Peyer's patch (tissue), 4 donors: ENCODE measurements at places on chromosomes 2 and 18. TPM values are rescaled to one million over a fixed set of nuclear protein-coding genes. Genes with fewer than 3 reads are reported as not detected.

DNA sequence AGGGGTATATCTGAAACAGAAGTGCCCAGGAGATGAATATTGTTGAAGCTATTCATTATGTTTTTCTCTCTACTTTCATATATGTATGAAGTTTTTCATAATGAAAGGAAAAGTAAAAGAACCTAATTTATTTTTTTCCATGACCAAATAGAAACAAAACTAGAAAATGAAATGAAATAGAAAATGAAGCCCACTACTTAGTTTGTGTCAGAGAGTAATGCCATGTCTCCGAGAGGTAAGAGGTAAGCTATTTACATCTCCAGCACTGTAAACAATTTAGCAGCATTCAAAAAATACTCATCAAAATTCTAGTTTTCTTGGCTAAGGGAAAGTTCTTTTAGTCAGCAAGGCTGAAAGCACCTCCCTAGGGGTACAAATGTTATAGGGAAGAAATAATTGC lies 238.6 kb downstream of the PTH2R start:
- no peak overlapping the region for H3K4me3 ChIP-seq
- no peak for DNase-seq
- no peaks in the 10 kb centered on the region for H3K36me3 ChIP-seq
- H3K27ac ChIP-seq, result no peak overlapping the region

- no peak for DNase-seq
- no peaks in the 10 kb centered on the region for H3K27me3 ChIP-seq
- H3K4me1 ChIP-seq, result no peaks in the 10 kb centered on the region
- no peak overlapping the region for H3K4me3 ChIP-seq
- H3K36me3 ChIP-seq, result no peaks in the 10 kb centered on the region
- H3K27ac ChIP-seq, result no peak overlapping the region
Observed at GRCh38 chr18:72324677-72325076, 219.5 kb downstream of the CBLN2 start.

DNA sequence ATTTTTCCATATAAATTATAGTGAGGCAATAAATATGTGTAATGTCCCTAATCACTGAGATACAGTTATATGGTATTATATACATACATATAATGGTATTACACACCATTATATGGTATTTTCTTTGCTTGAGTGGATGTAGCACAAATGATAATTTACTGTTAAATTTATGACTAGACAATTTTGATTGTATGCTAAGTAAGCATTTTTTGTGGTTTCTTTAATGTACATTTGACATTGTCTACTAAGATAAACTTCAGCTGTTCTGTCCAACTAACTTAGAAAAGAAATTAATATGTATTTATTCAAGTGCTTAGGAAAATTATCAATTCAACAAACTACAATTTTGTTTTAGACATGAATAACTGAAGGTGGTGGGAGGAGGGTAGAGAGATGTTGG lies 122.6 kb downstream of the SCN3A start:
- no peaks in the 10 kb centered on the region for H3K36me3 ChIP-seq
- no peak overlapping the region for H3K27ac ChIP-seq
- no peak for DNase-seq
- no peak overlapping the region for H3K4me3 ChIP-seq

OSR1 gene
- total RNA-seq, result 14.9 TPM

DLX1 gene
- not detected for total RNA-seq

ENOSF1 gene
- total RNA-seq, result 77.6 TPM

DIPK1C gene
- total RNA-seq, result not detected

- no peak overlapping the region for H3K4me3 ChIP-seq
- no peak overlapping the region for H3K27ac ChIP-seq
- no peak for DNase-seq
- no peaks in the 10 kb centered on the region for H3K36me3 ChIP-seq
- no peaks in the 10 kb centered on the region for H3K27me3 ChIP-seq
Observed at GRCh38 chr2:214310319-214310718, 100.5 kb upstream of the VWC2L start.

CYP27A1 gene
- 198 TPM for total RNA-seq

- H3K4me3 ChIP-seq, result no peak overlapping the region
- H3K36me3 ChIP-seq, result no peaks in the 10 kb centered on the region
- no peaks in the 10 kb centered on the region for H3K27me3 ChIP-seq
Observed at GRCh38 chr18:58254873-58255511, 211.0 kb downstream of the NEDD4L start.

DNA sequence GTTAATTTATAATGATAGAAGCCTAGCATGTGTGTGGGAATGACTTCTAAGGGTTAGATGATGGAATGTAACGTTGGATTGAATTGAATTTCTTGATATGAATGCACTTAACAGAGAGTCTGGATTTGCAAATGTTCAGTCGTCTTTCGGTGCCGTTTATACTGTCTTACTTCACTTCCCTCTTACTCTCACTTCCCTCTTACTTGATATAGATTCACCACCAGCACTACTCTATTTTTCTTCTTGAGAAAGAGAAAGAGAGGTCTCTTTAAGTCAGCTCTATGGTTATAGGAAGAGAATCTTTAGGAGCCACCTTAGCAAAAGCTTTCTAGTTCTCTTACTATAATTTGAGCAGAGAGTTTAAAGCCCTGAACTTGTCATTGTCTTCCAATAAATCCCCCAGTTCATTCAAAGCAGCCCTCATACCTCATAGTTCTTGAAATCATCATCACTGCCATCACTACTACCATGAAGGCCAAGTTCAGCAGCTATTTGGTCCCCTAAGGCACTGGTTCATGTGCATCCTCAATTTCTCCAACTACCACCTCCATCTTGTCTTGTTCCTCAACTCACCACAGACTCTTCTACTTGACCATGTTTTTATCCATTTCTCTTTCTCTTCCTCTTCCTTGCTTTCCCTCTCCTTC lies 501.7 kb upstream of the TCF4 start:
- H3K27ac ChIP-seq, result no peak overlapping the region
- H3K4me3 ChIP-seq, result no peak overlapping the region
- H3K36me3 ChIP-seq, result no peaks in the 10 kb centered on the region
- H3K27me3 ChIP-seq, result no peaks in the 10 kb centered on the region

DNA sequence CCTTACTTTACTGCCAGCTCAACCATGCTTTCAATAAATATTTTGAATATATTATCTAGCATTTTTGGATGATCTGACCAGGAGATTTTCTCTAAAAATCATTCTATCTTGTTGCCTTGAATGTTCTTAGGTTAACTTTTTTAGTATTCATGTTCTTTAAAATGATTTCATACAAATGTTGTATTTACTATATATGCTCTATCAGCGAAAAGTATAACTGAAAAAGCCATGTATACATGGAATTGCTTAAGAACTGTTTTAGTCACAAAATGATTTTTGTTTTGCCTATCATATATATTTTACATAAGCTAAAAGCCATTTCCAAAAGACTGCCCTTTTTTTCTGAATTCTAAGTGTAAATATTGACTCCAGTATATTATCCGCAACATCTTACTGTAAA lies 213.9 kb downstream of the WDPCP start:
- no peaks in the 10 kb centered on the region for H3K4me1 ChIP-seq
- DNase-seq, result no peak
- H3K36me3 ChIP-seq, result no peaks in the 10 kb centered on the region
- H3K4me3 ChIP-seq, result no peak overlapping the region
- no peak overlapping the region for H3K27ac ChIP-seq

DNA sequence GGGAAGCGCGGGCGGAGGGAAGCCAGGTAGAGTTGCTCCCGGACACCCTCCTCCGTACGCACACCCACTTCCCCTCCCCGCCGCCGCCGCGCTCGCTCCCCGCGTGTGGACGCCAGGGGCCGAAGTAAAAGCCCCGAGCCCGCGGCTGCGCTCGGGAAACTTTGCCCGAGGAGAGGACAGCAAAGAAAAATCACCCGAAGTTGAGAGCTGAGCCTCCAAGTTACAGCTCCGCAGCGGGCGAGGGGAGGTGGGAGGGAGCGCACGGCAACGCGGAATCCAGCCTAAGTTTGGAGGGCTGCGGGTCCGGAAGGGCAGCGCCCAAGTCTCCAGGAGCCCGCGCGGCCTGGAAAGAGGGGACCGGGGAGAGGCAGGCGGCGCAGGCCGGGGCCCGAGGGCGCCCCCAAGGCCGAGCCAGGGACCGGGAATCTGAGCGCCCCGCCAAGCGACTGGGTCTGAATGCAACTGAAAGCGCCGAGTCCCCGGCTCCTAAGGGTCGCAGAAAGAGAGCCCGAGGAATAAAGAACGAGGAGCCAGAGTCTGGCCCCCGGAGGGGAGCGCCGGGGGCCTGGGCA lies 706 bp upstream of the BCL11A start:
- H3K27ac ChIP-seq, result peak overlapping the region; percentile 92
- H3K4me3 ChIP-seq, result peak overlapping the region; percentile 66
- H3K4me1 ChIP-seq, result no peaks in the 10 kb centered on the region

- no peak overlapping the region for H3K27ac ChIP-seq
- H3K36me3 ChIP-seq, result no peaks in the 10 kb centered on the region
Observed at GRCh38 chr2:216206821-216207220, 97.7 kb downstream of the XRCC5 start.

- H3K4me3 ChIP-seq, result no peak overlapping the region
- no peaks in the 10 kb centered on the region for H3K27me3 ChIP-seq
- no peak overlapping the region for H3K27ac ChIP-seq
- DNase-seq, result no peak
- H3K36me3 ChIP-seq, result no peaks in the 10 kb centered on the region
- no peaks in the 10 kb centered on the region for H3K4me1 ChIP-seq
Observed at GRCh38 chr18:52537261-52537660, 197.3 kb downstream of the DCC start.

DNA sequence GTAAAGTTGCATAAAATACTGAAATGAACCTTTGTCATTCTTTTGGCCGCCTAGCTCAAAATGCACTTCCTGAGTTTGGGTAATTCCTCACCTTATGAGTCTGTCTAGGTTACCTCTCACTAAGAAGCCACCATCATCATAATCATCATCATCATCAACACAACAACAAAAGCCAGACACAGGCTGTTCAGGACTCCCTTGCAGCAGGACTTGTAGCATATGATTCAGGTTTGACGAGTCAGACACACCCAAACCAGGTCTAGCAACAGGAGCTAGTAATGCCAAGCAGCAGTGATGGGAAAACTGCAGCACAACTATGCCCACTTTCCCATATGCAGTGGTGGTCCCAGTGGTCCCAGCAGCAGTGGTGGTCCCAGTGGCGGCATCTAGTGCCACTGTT lies 2.8 kb upstream of the SGO2 start:
- H3K4me3 ChIP-seq, result no peak overlapping the region
- no peak overlapping the region for H3K27ac ChIP-seq
- H3K36me3 ChIP-seq, result no peaks in the 10 kb centered on the region
- H3K27me3 ChIP-seq, result no peaks in the 10 kb centered on the region
- no peak for DNase-seq
- peaks cover 6% of the 10 kb centered on the region for H3K4me1 ChIP-seq
